Gastrocnemius medialis (tissue), 4 donors: ENCODE measurements at places on chromosomes 12 and 14. TPM values are rescaled to one million over a fixed set of nuclear protein-coding genes. Genes with fewer than 3 reads are reported as not detected.
A peak's percentile ranks its signal among the peaks of the same experiment; 100 is the strongest.

DNA sequence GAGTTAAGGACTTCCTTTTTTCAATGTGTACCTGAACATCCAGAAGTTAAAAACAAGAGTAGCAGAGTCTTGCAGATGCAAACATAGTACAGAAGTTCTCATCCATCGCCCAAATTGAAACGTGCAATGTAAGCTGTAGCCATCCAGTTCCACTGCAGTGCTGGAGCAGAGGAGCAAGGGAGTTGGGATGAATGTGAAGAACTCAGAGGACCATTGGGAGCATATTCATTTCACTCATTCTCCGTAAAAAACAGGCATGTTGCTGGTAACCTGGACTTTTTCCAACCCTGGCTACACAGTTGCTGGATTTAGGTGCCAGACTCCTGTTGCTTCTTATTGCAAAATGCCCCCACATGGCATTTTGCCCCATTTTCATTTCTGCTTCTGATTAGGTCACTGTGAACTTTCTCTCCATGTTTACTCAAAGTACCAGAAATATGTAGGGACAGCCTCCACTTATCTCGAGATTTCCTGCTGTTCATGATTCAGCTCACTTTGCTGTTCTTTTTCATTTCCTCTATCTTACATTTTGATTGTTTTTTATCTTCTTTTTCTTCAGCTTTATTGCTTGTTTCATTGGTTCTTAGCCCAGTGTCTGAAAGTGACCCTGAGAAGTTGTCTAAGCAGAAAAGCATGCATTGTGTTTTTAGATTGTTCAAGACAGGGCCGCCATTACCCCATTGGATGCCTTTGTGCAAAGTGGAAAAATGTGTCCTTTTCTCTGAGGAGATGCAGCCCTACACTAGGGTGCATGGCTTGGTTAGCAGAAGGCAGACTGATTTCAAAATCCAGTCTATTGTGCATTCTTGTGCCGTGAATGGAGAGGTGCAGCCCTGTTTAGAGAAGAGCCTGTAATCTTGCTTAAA, 109.0 kb upstream of the AMIGO2 start:
- no peak for DNase-seq

DNA sequence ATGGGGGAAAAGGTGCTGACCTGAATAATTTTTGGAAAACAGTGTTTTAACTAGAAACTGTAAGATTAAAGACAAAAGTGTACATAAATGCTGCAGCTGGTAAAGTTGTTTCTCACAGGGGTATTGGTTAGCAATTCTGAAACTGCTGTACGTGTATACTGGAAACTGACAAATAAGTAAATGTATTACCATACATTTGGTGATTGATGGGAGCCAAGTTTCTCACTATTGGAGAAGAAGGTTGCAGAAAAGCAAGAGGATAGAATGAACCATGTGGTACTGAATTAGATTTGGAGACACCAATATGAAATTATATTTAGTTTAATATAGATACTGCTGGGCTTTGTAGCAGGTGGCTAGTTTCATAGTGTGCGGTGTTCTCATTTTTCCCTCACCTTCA, 19.6 kb upstream of the FBXO33 start:
- no peak for DNase-seq

- DNase-seq: no peak
Observed at GRCh38 chr12:2016862-2017545, 12.7 kb upstream of the DCP1B start.

DNA sequence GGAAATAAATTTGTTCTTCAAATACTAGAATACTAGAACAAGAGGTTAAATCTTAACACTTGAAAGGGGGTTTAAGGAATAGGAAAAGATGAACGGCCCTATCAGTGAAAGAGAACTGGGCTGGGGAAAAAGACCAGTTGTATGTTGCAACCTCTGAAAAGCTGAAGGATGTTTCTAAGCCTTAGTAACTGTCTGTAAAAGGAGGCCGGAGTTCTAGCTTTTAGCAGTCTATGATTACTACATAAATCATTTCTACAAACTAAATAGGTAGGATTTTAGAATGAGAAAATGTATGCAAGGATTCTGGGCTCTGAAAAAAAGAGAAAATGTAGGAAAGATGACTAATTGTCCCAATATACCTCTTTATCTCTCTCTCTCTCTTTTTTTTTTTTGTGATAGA, 4.9 kb downstream of the CERS5 start:
- DNase-seq: no peak

DNA sequence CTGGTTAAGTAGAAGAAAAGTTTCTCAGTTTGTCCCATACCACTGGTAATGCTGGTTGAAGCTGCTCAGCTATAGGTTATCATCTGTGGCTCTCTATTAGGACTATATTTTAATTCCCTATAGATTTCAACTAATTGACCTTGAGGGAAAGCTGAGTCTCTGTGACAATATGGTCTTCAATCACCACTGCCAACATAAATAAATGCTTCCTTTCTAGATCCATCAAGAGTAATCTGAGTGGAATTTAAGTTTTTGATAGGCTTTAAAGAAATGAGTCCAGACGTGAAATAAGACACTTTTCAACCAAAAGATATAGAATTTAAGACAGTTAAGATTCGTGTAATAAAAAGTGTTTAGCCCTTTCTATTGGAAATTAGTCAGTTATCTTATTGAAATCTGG, 63.5 kb upstream of the MYF6 start:
- no peak for DNase-seq

ACVR1B gene
- 15.9 TPM for total RNA-seq

KRT78 gene
- not detected for total RNA-seq

TMEM253 gene
- total RNA-seq: not detected

MBD6 gene
- 20.3 TPM for total RNA-seq

DNA sequence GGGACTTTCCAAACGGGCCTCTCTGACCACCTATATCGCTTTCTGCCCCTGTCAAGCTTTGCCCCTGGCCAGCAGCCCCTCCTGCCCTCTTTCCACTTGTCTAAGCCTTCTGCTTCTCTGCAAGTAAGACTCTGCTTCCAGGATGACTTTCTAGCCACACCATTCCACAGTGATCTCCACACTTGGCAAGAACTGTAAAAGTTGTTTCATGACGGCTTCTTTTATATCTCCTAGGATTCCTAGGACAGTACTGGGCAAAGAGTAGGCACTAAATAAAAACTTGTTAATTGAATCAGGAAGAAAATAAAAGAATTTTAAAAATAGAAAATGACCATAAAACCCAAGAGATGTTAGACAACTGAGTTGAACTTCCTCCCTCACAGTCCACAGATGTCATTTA, 1.8 kb upstream of the PTPN21 start:
- DNase-seq: no peak

- DNase-seq: no peak
Observed at GRCh38 chr14:54919330-54919729, 16.7 kb upstream of the GCH1 start.

GPRC5D gene
- not detected for total RNA-seq

- DNase-seq: no peak
Observed at GRCh38 chr12:32470936-32471470, 71.6 kb downstream of the FGD4 start.

GRCh38 chr12:12803186-12803585, 10.0 kb upstream of the DDX47 start:
- DNase-seq: peak; percentile 50

STON2 gene
- 198 TPM for total RNA-seq

OR4E2 gene
- total RNA-seq: not detected

CCDC196 gene
- not detected for total RNA-seq

GRCh38 chr12:110337912-110338710, 57.1 kb downstream of the ATP2A2 start:
- DNase-seq: no peak
